ENCODE measurements at places on chromosomes 2 and 18. TPM values are rescaled to one million over a fixed set of nuclear protein-coding genes. Genes with fewer than 3 reads are reported as not detected.

GAREM2 gene
- not detected for polyA plus RNA-seq

DCDC2C gene
- polyA plus RNA-seq = not detected

TEKT4 gene
- polyA plus RNA-seq = not detected

SLC5A7 gene
- not detected for polyA plus RNA-seq

SLC9A4 gene
- not detected for polyA plus RNA-seq

- no peak for DNase-seq
Measured at GRCh38 chr2:143841935-143842334, 678.0 kb downstream of the ZEB2 start.

- DNase-seq = no peak
Measured at GRCh38 chr2:3572620-3573019, 2.4 kb upstream of the RPS7 start.

- peak; percentile 84 for DNase-seq
Measured at GRCh38 chr2:86225581-86225980, 26.3 kb downstream of the MRPL35 start.

DNA sequence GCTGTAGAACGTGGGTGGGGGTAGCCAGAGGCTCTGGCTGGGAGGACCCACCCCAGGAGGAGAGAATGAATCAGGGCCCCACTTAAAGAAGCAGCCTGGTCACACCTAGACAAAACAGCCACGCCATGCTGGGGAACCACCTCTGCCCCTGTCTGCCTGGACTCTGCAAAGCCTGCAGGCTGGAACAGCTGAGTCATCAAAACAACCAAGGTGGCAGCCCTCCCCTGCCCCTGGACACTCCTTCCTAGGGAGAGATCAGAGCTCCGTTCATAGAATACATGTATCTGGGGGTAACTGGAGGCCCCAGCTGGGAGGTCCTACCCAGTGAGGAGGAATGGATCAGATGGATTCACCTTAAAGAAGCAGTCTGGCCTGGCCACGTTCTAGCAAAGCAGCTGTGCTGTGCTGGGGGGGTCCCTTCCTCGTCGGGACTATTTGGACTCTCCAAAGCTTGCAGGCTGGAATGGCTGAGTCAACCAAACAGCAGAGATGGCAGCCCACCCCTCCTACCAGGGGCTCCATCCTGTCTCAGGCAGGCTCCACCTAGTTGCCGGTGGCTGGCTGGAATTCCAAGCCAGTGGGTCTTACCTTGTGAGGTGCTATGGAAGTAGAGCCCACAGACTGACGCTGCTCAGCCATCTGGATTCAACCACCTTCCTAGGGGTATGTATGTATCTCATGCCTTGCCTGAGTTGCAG lies 50.5 kb upstream of the NT5C1B start:
- no peak for DNase-seq

GRCh38 chr2:47227532-47228279 lies 72.6 kb upstream of the STPG4 start:
- DNase-seq = no peak

GRCh38 chr2:54589340-54590215 lies 133.5 kb downstream of the SPTBN1 start:
- DNase-seq = no peak

GRCh38 chr2:85933753-85934594 lies 45.2 kb upstream of the ST3GAL5 start:
- no peak for DNase-seq

GRCh38 chr2:24771764-24772586 lies 21.2 kb downstream of the PTRHD1 start:
- no peak for DNase-seq

DNA sequence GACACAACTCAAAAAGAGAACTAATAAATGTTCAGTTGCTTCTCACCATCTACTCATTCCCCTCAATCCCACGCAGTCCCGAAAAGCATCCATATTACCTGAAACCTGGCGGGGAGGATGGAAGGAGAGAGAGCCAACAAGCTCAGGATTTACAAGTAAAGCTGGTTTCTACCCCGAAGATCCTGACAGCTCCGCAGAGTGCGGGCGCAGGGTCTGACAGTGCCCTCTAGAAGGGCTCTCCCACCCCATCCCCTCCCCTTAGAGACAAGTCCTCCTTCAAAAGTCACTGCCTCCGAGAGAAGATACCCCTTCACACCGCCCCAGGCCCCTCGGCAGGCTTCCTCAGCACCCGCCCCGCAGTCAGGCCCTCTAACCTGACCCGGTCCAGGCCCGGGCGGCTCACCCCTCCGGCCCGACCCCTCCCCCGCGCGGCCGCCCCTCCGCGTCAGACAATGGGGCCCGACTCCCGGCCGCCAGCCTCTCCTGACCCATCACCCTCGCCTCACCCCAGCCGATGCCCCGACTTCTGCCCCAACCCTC lies 550 bp downstream of the RAB1A start:
- DNase-seq = peak; percentile 23

DNA sequence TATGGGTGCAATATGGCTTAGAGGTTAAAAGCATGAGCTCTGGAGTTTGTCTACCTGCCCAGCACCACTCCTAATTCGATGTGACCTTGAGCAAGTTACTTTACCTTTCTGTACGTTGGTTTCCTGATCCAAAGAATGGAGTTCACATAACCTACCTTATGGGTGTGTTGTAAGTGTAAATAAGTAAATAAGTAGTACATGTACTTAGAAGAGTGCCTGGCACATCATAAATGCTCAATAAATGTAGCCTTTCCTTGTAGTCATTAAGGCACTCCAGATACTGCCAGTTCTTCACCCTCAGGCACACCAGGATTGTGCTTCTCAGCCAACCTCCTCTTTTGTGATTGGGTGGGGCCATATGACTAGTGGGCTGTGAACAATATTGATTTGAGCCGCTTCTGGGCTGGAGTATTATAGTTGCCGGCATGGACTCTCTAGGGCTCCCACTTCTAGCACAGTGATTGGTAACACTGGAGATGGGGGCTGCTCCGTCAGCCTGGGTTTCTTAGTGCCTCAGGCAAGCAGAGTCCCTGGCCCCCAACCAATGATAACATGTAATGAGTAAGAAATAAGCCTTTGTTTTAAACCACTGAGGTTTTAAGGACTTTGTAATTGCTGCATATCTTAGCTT lies 101.7 kb upstream of the NOSTRIN start:
- no peak for DNase-seq

DNA sequence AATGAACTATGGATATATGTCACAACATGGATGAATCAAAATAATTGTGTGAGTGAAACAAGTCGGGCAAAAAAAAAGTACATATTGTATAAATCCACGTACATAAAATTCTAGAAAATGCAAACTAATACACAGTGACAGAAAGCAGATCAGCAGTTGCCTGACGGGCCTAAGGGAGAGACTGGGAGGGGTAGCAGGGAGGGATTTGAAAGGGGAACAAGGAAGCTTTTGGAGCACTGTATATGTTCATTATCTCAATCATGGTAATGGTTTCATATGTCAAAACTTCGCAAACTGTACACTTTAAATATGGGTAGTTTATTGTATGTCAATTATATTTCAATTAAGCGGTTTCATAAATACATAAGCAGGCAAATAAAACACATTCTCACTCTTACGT lies 153.8 kb downstream of the ANKRD44 start:
- no peak for DNase-seq

- no peak for DNase-seq
Measured at GRCh38 chr2:162821176-162821575, 17.4 kb downstream of the KCNH7 start.

DNA sequence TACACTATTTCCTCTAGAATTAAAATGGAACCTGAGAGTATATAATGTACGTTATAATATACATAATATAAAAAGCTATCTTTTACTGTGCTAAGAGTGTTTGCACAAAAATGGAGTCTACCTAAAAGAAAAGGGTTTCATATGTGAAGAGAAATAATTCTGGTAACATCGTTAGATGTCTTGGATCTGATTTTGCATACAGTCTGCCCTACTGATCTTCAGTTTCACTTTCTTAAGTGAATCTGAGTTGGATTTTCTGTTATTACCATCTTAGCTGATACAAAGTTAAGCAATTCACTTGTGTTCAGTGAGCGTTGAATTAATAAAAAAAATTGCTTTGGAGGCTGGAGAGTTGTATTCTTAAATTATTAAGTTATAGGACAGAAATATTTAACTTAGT lies 502.1 kb upstream of the TMEFF2 start:
- DNase-seq = no peak

GRCh38 chr2:229731916-229732315 lies 17.6 kb upstream of the DNER start:
- DNase-seq = no peak

DNA sequence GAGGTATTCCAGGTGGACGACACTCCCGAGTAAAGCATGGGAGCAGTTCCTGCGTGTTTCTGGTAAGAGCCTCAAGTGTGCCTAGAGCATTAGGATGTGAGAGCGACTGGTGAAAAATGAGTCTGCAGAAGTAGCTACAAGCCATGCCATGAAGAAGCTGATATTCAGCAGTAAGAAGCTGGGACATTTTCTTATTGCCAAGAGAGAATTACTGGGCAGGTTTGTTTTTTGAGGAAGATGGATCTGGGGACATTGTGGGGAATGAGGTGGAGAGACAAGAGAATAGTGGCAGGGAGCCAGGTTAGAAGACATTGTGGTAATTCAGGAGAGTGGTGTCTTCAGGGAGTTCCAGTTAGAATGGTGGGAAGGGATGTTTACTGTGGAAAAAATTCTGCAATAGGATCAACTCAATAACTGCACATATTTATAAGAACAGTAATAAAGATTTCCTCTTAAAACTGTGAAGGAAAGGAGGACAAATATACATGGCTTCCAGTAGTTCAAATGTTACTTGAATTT lies 38.2 kb downstream of the CRIM1 start:
- no peak for DNase-seq

DNA sequence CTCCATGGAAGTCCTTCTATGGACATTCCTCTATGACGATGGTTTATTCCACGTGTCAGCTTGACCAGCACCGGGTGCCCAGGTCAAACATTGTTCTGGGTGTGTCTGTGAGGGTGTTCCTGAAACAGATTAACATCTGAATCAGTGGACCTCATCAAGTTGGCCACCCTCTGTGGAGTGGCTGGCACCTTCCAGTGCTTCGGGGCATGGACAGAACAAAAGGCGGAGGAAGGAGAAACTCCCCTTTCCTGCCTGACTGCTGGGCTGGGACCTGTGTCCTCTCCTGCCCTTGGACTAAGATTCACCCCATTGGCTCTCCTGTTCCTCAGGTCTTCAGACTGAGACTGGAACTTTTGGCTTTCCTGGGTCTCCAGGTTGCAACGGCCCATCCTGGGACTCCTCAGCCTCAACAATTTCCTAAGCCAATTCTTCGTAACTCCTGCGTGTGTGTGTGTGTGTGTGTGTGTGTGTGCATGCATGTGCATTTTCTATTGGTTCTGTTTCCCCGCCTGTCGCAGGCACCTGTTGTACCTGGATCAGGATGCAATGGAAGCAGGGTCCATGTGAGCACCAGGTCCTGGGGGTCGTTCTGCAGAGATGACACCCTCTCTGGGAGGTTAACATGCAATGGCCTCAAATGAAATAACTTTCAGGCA lies 357.2 kb upstream of the SALL3 start:
- DNase-seq = no peak

- DNase-seq = no peak
Measured at GRCh38 chr18:38933910-38934510, 1368.4 kb upstream of the CELF4 start.

GRCh38 chr2:63662028-63662804 lies 73.5 kb downstream of the MDH1 start:
- no peak for DNase-seq

Measured in CD14-positive monocyte (primary cell).